ENCODE measurements at places on chromosomes 13 and 19.

DNA sequence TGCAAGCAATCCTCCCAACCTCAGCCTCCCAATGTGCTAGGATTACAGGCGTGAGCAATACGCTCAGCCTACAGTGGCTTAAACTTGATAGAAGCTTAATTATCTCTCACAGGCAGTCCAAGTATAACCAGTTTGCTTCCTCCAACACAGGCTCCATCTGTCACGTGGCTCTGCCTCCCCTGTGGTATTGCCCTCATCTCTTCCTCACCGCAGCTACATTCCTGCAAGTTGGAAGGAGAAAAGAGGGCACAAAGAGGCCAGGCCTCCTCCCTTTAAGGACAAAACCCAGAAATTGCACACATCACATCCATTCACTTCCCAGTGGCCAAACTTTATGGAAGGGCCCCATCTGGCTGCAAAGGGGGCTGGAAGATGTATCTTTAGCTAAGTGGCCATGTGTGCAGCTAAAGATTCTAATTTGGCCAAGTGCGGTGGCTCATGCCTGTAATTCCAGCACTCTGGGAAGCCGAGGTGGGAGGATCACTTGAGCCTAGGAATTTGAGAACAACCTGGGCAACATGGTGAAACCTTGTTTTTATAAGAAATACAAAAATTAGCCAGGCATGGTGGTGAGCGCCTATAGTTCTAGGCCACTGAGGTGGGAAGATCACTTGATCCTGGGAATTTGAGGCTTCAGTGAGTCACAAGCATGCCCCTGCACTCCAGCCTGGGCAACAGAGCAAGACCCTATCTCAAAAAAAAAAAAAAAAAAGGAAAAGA lies 3.1 kb upstream of the SDHAF1 start:
- no peak for DNase-seq

DNA sequence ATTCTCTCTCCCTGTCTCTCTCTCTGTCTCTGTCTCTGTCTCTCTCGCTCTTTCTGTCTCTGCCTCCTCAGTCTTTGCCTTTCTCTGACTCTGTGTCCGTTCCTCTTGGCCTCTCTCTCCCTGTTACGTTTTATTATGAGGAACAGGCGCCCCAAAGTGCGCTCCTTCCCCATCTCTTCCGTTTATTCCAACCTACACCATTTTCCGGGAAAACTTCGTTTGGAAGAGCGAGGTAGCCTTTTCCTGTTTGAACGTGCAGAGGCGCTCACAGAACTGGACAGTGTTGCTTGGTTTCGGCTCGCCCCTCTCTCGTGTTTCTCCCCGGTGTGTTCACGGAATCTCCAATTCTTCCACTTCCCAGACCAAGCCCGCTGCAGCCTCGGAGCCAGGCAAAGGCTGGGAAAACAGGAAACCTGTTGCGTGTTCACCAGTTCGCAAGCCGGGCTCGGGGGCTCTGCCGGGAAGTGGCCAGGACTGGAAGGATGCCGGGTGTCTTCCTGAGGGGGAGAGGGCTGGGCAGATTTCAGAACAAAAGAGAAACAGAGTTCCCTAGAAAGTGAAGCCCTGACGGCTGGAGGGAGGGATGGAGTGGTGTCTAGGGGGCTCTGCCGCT lies 605 bp downstream of the TMEM255B start:
- no peak for DNase-seq

DNA sequence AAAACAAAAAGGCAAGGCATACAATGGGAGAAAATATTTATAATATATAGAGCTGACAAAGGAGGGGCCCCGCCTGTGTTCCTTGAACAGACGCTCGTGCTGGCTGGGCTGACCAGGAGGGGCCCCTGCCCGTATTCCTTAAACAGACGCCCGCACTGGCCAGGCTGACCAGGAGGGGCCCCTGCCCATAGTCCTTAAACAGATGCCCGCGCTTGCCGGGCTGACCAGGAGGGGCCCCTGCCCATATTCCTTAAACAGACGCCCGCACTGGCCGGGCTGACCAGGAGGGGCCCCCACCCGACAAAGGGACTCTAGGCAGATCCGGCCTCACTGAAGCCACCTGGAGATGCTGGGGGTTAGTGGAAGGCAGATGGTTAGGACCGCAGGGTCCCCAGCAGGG lies 9.3 kb downstream of the ADPRHL1 start:
- no peak for DNase-seq

- no peak for DNase-seq
These were observed 158.7 kb downstream of the FLT1 start for GRCh38 chr13:28336193-28336657.

GRCh38 chr13:23554000-23554399 lies 16.2 kb upstream of the TNFRSF19 start:
- no peak for DNase-seq

DNA sequence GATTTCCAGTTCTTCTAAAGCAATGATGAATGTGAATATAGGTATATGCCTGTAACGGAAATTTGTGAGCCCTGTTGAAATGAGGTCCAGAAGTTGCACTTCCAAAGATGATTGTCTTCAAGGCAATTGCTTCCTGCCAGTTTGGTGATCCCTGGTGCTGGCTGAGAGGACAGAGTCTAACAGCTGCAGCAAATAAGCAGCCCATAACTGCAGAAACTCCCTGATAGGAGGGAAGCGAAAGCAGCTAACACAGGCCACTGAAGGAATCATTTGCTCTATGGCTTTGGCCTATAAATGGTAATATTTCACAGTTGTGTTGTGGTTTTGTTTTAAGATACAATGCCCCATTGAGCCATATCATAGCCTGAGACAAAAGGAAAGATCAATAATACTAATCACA lies 451.5 kb upstream of the MIR17HG start:
- no peak for DNase-seq

GRCh38 chr13:33245505-33246158 lies 39.9 kb downstream of the STARD13 start:
- no peak for DNase-seq

- DNase-seq = no peak
These were observed 18.9 kb upstream of the IGFL1 start for GRCh38 chr19:46210669-46211068.

- no peak for DNase-seq
These were observed 428.8 kb downstream of the DCT start for GRCh38 chr13:94050686-94051085.

- DNase-seq = peak; percentile 85
These were observed 44.4 kb upstream of the C1QTNF9 start for GRCh38 chr13:24264976-24265375.

DNA sequence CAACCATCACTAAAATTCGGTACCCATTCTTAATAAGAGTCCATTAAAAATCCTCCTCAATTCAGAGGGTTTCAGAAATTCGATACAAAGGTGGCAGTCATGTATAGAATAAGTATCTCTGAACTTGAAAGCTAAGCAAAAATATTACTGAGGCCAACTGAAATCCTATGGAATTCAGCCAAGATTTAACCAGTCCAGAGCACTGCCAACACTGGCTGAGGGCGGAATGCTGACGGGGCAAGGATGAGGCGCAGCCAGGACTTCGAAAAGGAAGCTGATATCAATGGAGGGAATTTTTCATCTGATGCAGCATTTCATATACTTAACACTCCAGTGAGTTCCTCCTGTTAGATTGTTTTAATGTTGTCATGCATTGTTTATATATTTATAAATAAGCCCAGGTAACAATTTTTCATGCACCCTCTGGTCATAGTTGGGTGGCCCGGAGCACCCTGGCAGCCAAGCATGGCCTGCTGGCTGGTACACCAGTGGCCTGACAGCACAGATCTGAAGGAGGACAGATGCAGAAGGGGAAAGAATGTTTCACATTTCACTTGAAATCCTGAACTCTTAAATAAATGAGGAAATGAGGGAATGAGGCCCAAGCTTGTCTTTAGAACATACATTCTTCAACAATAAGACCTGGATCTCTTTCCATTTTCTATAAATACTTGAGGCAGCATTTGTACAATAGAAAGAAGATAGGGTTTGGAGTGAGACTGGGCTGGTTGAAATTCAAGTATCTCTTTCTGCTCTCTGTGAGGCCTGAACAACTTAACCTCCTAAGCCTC lies 41.5 kb downstream of the WDFY2 start:
- no peak for DNase-seq

DNA sequence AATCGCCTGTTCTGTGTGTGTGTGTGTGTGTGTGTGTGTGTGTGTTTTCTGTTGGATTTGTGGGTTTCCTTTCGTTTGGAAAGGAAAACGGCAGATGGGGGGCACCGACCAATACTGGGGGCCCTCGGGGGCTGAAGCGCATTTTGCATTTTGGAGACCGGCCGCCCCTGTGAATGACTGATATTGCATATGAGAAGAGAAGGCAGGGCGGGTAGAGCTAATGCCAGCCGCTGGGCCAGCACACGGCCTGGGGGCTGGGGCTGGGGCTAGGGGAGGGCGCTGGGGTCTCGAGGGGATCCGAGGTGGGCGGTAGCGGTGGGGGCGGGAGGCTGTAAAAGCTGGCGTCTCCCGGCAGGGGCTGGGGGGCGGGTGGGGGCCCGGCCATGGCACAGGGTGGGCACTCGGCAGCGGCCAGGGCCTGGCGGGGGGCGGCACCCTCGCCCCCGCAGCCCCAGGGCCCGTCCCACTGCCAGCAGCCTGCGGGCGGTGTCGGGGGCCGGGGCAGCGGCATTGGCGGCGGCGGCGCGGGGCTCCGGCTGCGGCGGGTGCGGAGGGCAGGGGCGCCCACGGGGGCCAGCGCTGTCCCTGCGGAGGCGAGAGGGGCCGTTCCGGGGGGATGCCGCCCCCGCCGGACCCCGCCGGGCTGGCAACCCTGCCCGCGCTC lies 11.2 kb downstream of the ANO8 start:
- DNase-seq = no peak

- no peak for DNase-seq
These were observed 96.8 kb downstream of the TSHZ3 start for GRCh38 chr19:31252441-31252840.

DNA sequence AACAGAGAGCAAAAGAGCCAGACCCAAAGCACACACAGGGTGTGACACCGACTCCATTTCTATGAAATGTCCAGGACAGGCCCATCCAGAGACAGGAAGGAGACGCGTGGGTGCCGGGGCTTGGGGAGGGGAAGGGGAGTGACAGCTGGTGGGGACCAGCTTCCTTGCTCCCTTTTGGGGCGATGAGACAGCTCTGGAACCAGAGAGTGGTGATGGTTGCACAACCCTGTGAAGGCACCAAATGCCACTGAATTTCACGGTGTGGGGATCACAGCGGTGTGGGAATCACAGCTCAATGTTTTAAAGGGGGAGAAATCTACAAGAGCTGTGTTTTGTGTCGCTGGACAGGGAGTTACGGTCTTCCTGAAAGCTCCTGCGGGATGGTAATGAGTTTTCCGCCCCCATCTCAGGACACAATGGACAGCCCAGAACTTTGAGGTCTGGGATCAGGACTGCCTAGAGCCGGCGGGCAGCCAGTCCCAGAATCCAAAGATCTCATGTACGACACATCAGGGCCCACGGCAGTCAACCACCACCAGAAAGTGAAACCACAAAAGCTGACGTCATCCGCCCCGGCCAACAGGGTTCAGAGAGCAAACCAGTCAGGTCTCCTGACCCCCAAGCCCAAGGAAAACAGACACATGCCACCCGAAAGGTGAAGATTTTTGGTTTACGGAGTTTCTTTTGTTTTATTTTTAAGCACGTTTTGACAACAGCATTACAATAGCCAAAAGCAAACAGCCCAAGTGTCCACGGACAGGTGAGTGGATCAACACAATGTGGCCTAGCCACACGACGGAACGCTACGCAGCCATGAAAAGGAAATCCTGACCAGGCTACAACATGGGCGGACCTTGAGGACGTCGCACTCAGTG lies 7.3 kb downstream of the SGTA start:
- peak; percentile 77 for DNase-seq

DNA sequence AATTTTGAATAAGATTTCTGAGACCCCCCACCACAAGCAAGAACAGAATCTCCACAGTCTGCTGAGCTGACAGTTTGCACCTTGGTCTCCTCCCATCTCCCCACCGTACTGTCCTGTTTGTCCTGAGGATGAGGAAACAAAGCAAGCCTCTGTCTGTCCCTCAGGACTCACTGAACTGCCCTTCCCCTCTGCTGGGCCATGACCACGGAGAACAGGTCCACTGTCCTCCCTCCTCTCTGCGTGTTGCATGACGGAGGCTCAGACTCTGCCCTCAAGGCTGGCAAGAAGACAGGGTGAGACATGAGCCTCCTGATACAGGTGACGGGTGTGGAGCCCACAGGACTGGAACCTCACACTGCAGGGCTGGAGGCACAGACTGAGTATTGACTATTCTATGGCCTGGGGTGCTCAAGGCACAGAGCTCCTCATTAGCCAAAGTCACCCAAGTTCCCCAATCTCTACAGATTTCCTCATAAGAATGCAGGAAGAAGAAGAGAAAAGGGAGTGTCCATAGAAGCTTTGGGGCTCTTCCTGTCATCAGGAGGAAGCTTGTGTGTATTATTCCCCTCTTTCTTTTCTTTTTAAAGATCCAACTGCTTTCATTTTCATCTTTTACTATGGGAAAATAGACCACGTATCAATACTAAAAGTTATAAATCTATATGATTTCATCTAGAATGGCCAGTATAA lies 22.4 kb upstream of the RGCC start:
- DNase-seq = no peak

GRCh38 chr19:43450545-43450997 lies 14.8 kb downstream of the LYPD3 start:
- DNase-seq = no peak

- no peak for DNase-seq
These were observed 185.0 kb downstream of the TUBA3C start for GRCh38 chr13:18996627-18997051.

GRCh38 chr13:98092888-98093287 lies 50.0 kb upstream of the FARP1 start:
- DNase-seq = no peak

- no peak for DNase-seq
These were observed 90.4 kb downstream of the COL4A1 start for GRCh38 chr13:110216398-110217041.

GRCh38 chr13:35629026-35629425 lies 152.5 kb upstream of the MAB21L1 start:
- DNase-seq = no peak

GRCh38 chr13:52454459-52454819 lies 839 bp upstream of the CKAP2 start:
- DNase-seq = no peak

DNA sequence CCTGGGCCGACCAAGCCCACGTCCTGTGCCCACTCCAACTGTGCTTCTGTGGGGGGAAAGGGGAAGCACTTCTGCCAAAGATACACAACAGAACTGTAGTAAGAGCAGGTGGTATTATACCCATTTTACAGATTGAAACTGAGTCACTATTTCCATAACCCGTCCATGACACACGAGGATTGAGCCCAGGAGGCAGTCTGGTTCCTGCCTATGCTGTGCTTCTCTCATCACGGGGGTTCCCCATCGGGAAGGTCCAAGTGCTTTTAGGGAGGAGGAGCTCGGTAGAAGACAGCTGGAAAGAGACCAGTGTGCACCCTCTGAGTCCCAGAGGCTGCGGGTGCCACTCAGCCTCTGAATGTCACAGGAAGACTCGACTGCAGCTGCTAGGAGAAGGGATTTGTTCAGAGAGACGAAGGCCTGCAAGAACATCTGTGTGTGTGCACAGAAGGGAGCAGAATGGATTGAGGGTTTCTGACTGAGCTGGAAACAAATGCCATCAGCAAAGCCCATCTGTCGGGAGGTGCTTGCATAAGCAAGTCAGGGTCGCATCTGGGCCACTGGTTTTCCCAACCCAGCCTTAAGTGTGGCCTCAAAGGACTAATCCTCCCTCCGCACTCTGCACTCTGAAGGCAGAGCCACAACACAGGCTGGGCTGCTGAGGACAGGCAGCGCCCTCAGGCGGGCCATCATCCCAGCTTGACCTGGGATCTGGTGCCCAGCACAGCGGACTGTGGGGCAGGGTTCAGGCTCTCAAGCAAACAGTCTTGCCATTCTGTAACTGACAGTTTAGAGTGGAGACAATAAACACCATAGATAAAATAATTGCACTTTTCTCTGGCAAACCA lies 150.0 kb downstream of the DPF1 start:
- no peak for DNase-seq

- no peak for DNase-seq
These were observed 3.0 kb downstream of the LATS2 start for GRCh38 chr13:21058361-21058760.

Data from stimulated activated effector memory CD8-positive, alpha-beta T cell treated with anti-CD3 and anti-CD28 coated beads, Interleukin-12 subunit alpha, Interleukin-12 subunit beta, amount 100 ng/mL, for 72 hours (primary cell).